Stimulated activated CD8-positive, alpha-beta memory T cell treated with anti-CD3 and anti-CD28 coated beads, Interleukin-7, amount 100 ng/mL, for 48 hours (primary cell): ENCODE measurements at places on chromosomes 1 and 21.

DNA sequence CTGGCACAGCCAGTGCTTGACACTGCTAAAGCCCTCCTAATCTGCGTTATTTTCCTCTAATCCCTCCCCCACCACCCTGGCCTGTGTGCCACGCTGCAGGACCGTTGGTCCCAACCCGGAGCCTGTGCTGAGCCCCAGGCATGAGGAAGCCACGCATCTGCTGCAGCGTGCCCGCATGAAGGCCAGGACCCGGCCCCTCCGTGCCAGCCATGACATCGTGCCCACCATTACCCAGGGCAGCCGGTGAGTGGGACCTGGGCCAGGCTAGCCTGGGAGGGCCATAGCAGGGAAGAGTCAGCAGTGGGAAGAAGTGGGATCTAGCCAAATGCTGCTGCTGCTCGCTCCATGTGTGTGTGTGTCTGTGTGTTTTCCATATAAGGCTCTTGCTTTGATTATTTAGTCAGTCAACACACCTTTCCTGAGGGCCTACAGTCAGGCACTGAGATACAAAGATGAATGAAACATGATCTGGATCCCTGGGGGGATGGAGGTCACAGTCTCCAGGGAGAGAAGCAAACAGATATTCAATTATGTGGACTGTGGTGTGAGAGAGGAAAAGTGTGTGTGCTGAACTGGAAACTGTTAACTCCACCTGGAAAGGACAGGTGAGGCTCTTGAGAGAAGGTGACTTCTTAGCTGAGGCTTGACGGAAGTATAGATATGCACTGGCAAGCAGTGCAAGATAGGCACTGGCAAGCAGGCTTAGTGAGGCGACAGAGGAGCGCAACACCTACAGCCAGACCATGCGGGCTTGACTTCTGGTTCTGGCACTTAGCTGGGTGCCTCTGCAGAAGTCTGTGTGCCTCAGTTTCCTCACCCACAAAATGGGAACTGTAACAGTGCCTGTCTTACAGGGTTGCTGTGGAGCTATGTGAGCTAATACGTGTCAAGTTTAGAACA lies 15.9 kb downstream of the KIAA1614 start:
- DNase-seq: no peak

DNA sequence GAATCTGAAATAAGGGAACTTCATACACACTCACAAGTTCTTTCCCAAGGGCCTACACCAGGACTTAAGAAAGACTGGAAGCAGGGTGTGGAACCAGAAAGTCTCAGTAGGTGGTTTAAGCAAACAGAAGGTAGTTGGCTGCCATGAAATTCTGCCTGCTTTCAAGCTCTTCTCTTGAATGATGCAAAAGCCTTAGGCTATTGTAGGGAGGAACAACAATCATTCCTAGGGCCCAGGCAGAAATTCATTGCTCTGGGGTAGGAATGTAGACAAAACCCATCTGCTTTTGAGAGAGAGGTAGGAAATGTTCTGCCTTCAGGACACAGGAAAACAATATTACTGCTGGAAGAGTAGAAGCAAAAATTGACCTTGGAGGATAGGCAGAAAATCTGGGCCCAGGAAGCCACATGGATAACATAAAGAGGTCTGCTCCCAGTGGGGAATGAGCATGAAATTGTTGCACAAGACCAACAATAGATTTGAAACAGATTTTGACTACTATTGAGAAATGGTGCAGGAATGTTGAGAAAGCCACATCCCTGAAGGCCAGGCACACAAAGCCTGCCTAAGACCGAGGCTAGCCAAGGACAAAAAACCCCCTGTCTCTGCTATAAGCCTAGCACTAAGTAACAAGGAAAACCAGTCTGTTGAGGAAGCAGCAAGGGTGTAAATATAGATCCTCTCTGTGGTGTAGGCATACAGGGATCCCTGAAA lies 22.7 kb upstream of the SFT2D2 start:
- no peak for DNase-seq

DNA sequence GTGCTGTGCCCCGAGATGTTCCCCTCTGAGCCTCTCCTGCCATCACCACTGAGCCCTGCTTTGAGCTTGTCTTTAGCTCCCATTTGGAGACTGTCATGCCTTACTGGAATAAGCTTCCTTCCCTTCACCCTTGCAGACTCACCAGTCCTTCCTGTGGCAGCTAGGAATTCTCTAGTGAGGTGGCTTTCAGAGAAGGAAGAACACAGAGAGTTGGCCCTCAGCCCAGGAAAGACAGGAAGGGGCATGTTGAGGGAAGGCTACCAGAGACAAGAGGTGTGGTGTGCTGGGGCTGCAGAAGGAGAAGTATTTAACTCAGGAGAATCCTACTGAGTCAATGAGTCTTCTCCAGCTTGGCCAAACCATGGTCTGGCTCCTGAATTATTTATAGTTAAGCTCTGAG lies 76.3 kb downstream of the UCK2 start:
- no peak for DNase-seq

DNA sequence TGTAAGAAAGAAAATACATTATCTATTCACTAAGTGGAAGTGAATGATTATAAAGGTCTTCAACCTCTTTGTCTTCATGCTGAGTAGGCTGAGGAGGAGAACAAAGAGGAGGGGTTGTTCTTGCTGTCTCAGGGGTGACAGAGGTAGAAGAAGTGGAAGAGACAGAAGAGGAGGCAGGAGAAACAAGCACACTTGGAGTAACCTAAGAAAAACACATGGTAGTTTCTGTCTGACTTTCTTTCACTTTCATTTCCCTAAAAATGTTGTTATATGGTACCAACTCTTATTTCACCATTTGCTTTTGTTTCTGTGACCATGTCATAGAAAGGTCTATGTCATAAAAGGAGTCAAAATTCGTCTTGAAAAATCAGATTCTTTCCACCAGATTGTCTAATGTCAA lies 696.6 kb upstream of the BRINP3 start:
- no peak for DNase-seq

- no peak for DNase-seq
Measured at GRCh38 chr1:39214021-39214713, 9.7 kb downstream of the MACF1 start.

- no peak for DNase-seq
Measured at GRCh38 chr1:181485287-181486097, 2.2 kb downstream of the CACNA1E start.

DNA sequence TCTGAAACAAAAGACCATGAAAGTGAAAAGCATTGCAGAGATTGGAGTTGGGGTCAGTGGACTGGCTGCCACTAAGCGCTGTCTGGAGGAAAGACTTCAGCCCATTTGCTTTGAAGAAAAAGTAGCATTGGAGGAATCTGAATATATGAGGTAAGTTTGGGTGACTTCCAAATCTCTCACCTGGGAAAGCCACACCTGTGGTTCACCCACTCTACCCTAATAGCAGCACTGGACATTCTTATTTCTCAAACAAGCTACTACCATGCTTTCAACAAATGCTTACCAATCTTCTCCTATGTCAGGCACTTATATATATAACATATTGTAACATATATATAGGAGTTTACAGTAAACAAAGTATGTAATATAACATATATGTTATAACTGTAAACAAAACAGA lies 76.0 kb upstream of the POGK start:
- DNase-seq: no peak

DNA sequence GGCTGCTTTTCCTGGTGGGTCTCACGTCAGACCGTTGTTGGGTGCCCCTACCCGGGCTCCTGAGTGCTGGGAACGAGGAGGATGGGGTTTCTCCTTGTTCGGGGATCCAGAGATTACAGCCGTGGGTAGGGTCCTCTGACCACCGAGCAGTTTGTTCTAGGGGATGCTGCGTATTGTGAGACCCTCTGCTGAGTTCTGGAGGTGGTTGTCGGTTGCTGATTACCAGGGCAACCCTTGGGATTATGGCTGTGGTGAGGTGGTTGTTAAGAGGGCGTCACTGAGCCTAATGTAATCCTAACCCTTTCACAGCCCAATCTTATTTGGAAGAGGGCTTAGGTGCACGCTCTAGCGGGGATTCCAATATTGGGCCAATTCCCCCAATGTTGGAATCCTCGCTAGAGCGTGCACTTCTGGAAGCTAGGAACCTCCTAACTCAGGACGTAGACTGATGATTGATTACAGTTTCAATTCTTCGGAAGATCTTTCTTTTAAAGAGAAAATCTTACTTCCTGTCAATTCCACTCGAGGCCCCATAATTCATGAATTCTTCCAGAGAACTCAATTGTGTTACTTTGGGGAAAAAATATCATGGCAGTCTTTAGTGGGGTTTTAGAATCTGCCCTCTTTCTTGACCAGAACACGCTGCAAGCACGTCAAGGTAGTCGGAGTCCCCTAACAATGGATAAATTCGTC lies 483 bp downstream of the TCEANC2 start:
- DNase-seq: no peak

DNA sequence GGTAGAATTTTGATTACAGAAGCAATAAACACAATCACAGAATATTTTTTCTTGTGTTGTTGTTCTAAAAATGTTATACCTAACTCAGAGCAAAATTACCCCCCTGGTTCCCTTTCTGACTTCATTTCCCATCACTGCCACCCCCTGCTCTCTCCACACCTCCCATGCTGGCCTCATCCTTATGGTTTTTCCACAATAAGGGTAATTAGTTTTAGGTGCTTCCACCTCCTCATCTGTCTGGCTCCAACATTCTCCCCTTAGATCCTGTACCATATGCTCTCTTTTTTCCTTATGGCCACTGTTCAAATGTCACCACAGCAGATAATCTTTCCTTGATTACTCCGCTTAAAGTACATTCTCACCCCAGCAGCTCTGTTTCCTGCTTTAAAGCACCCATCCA lies 2208.6 kb downstream of the MRPL39 start:
- DNase-seq: no peak

- DNase-seq: no peak
Measured at GRCh38 chr1:9121496-9122409, 7.1 kb downstream of the GPR157 start.

GRCh38 chr1:156897078-156897825 lies 3.7 kb downstream of the PEAR1 start:
- no peak for DNase-seq

DNA sequence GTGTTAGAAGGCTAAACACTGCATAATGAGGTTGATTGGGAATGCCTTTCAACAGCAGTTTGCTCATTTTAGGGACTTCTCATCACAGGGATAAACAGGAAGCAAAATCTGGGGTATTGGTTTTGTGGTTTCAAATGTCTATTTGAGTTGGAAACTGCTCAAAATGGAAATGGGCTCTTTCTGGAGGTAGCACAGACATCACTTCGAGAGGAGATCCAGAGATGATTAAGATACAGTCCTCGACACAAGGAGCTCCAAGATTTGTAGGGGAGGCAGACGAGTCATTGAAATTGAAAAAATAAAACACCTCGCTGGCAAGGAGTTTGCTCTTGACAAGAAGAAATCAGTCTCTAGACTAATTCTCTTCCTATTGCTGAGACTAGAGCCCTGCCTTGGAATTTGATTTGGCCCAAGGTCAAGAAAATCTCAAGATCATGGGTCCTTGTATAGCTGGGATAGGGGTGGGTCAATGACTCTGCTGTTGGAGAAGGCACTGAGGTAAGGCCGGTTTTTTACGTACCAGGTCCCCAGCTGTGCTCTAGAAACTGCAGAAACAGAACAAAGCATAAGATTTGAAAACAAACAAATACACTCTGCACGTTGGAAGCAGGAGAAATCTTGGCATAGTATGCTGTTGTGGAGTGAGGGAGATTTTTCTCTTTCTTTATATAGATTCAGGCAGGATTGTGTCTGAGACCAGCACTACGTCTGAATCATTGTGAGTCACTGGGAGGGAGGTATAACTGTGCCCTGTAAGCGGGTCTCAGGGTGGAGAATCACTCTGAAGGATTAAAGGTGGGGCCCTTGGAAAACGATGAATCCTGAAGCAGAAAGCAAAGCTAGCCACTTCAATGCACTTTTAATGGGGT lies 17.7 kb upstream of the KLHDC8A start:
- DNase-seq: no peak

GRCh38 chr1:37954316-37954971 lies 7.6 kb upstream of the INPP5B start:
- no peak for DNase-seq

DNA sequence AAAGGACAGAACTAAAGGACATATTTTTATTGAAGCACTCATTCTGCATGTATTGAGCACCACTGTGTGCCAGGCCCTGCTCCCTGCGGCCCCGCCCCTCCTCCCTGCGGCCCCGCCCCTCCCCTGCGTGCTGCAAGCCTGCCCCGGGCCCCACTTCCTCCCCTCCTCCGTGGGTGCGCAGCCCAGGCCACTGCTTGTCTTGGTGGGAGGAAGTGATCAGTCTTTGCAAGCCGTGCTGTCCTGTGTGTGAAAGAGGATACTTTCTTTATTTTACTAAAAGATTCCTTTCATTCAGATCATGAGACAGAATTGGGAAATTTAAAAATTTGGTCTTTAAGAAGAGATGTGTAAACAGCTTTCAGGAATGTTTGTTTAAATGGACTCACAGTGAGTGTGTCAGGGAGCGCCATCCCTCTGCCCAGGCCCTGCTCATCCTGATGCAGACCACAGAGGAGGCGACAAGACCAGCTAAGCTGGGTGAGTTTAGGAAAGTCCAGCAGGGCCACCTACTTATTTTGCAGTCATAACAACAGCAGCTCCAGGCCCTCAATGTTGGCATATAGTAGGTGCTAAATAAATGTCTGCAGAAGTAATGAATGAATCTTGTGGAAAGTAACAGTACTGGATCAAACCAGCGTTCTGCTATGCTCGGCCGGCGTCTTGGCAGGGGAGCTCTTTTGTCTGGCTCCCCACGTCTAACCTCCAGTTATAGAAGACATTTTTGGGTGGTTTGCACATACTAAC lies 88.3 kb upstream of the SELENON start:
- DNase-seq: peak; percentile 29

- DNase-seq: no peak
Measured at GRCh38 chr1:33641104-33641830, 168.8 kb downstream of the ZSCAN20 start.

GRCh38 chr1:94351481-94351880 lies 66.7 kb upstream of the ABCD3 start:
- DNase-seq: no peak

GRCh38 chr1:36080801-36081200 lies 3.1 kb upstream of the TEKT2 start:
- no peak for DNase-seq

DNA sequence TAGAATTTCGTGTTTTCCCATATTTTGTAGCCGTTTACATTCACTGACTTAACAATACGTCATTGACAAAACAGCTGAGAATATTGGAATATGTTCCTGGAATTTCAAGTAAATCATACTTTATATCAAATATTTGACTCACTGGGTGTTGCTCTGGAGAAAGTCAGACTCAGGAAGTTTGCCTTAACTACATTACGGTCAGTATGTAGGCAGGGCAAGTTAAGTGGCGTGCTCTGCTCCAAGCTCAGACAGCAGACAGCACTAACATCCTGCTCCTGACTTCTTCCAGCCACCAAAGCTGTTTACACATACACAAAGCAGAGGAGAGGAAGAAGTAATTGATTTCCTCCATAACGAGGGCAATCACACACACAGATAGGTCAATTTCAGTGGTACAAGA lies 414.6 kb downstream of the LRRIQ3 start:
- no peak for DNase-seq

GRCh38 chr21:33121715-33122475 lies 52.0 kb downstream of the OLIG1 start:
- DNase-seq: no peak

GRCh38 chr1:165847486-165847885 lies 20.1 kb downstream of the UCK2 start:
- DNase-seq: no peak
